ENCODE measurements at places on chromosomes 1 and 21. TPM values are rescaled to one million over a fixed set of nuclear protein-coding genes. Genes with fewer than 3 reads are reported as not detected.
A peak's percentile ranks its signal among the peaks of the same experiment; 100 is the strongest.

Gene SPTA1
- total RNA-seq = 0.02 TPM

Gene SAMSN1
- total RNA-seq = 73.0 TPM

DNA sequence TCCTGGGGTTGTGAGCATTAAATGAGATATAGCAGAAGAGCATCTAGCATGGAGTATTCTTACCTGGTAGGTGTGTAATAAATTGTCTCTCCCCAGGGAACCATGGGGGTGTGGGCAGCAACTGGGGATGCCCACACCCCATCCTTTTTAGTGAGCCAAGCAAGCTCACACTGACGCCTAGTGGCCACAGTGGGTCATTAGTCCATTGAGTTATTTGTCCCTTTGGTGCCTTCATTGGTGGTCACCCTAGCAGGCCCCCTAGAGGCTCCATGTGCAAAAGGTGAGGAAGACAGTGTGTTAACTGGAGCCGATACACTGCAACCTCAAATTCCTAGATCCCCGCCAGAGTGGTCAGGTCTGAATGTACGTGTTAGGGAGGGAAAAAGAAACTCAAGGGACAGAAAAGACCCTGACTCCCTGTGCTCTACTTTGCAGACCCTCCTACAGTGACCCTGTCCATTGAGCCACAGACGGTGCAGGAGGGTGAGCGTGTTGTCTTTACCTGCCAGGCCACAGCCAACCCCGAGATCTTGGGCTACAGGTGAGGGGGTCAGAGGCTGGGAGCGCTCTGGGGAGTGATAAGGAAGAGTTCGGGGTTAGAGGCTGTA lies 93.3 kb upstream of the CD1D start:
- no peaks in the 10 kb centered on the region for H3K27me3 ChIP-seq
- H3K36me3 ChIP-seq = no peaks in the 10 kb centered on the region
- no peak overlapping the region for H3K27ac ChIP-seq
- H3K4me1 ChIP-seq = no peaks in the 10 kb centered on the region
- no peak for DNase-seq

Gene MAP1LC3C
- total RNA-seq = not detected

DNA sequence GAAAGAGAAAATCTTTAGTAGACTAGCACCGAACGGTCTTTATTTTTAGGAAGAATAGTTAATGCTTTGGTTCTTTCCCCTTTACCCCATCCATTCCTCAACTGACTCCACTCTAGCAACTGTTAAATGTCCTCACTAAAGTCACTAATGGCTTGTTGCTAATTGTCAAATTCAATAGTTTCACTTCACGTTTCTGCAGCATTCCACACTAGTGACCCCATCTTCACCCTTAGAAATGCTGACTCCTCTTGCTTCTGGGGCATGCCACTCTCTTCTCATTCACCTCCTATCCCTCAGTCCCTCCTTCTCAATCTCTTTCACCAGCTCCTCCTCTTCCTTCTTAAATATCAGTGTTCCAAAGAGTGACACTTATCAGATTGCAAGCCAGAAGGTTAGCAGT lies 19.4 kb upstream of the CADM3 start:
- H3K4me3 ChIP-seq = no peak overlapping the region
- H3K4me1 ChIP-seq = no peaks in the 10 kb centered on the region
- H3K27me3 ChIP-seq = peaks cover 15% of the 10 kb centered on the region
- DNase-seq = no peak

Gene SEC16B
- total RNA-seq = not detected

Gene SUSD4
- 0.34 TPM for total RNA-seq

Gene KCNE1
- total RNA-seq = 0.46 TPM

DNA sequence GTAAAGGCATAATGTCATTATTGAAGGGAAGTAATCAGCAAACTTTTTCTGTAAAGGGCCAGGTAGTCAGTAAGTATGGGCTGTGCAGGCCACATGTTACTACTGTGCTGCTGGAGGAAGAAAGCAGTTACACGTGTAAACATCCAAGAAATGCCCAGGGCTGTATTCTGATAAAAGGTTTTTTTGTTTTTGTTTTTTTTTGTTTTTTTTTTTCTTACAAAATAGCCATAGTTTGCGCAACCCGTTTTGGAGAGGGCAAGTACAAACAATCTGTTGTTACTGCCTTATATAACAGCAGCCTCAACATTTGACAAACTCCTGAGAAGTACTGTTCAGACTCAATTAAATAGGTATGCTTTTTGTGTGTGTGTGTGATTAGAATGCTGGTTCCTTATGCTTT lies 26.7 kb upstream of the MTMR11 start:
- peaks cover 19% of the 10 kb centered on the region for H3K4me1 ChIP-seq
- no peak overlapping the region for H3K4me3 ChIP-seq
- no peak for DNase-seq
- peaks cover 55% of the 10 kb centered on the region for H3K36me3 ChIP-seq
- H3K27ac ChIP-seq = no peak overlapping the region

- H3K4me3 ChIP-seq = no peak overlapping the region
- no peak for DNase-seq
Observed at GRCh38 chr1:95263450-95263849, 29.4 kb downstream of the RWDD3 start.

- H3K36me3 ChIP-seq = peaks cover 41% of the 10 kb centered on the region
- H3K27me3 ChIP-seq = no peaks in the 10 kb centered on the region
- peaks cover 32% of the 10 kb centered on the region for H3K4me1 ChIP-seq
- H3K4me3 ChIP-seq = no peak overlapping the region
- no peak for DNase-seq
- H3K27ac ChIP-seq = peak overlapping the region; percentile 52
Observed at GRCh38 chr1:1826356-1827088, 48.3 kb upstream of the NADK start.

GRCh38 chr1:151568626-151569088 lies 28.5 kb downstream of the TUFT1 start:
- H3K4me1 ChIP-seq = peaks cover 5% of the 10 kb centered on the region
- no peaks in the 10 kb centered on the region for H3K27me3 ChIP-seq
- H3K36me3 ChIP-seq = no peaks in the 10 kb centered on the region
- H3K27ac ChIP-seq = no peak overlapping the region
- no peak overlapping the region for H3K4me3 ChIP-seq

GRCh38 chr1:23930861-23931490 lies 17.8 kb upstream of the CNR2 start:
- no peak overlapping the region for H3K4me3 ChIP-seq
- H3K36me3 ChIP-seq = no peaks in the 10 kb centered on the region
- no peak for DNase-seq
- no peaks in the 10 kb centered on the region for H3K4me1 ChIP-seq

DNA sequence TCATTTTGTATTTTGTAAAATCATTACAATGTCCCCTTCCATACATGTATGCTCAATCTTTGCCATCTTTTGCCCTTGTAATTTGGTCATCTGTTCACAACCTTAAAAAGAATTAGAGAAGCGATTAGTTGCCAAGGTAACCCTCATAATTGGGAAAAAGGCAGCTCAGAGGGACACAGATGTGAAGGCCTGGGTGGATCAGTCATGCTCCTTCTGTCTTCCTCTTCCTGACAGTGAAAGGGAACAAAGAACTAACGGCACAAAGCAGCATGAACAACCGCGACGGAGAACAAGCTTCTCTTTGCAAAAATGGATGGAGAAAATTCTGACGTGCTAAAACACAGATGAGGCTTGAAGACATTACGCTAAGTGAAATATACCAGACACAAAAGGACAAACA lies 78.7 kb upstream of the COG2 start:
- H3K4me1 ChIP-seq = peaks cover 4% of the 10 kb centered on the region
- no peaks in the 10 kb centered on the region for H3K36me3 ChIP-seq
- H3K27ac ChIP-seq = no peak overlapping the region
- no peak for DNase-seq
- peaks cover 12% of the 10 kb centered on the region for H3K27me3 ChIP-seq

GRCh38 chr1:66395202-66396061 lies 138.5 kb upstream of the SGIP1 start:
- H3K36me3 ChIP-seq = no peaks in the 10 kb centered on the region
- no peaks in the 10 kb centered on the region for H3K27me3 ChIP-seq
- DNase-seq = no peak

GRCh38 chr21:18023157-18023556 lies 204.0 kb upstream of the C21orf91 start:
- no peak overlapping the region for H3K27ac ChIP-seq
- no peaks in the 10 kb centered on the region for H3K4me1 ChIP-seq
- no peak for DNase-seq
- no peak overlapping the region for H3K4me3 ChIP-seq
- H3K36me3 ChIP-seq = no peaks in the 10 kb centered on the region
- no peaks in the 10 kb centered on the region for H3K27me3 ChIP-seq

- no peak for DNase-seq
- no peak overlapping the region for H3K4me3 ChIP-seq
- H3K27ac ChIP-seq = no peak overlapping the region
Observed at GRCh38 chr21:19853709-19854575, 1144.3 kb upstream of the NCAM2 start.

Gene ERICH3
- total RNA-seq = not detected

GRCh38 chr1:201728731-201729130 lies 100.2 kb upstream of the IPO9 start:
- no peaks in the 10 kb centered on the region for H3K4me1 ChIP-seq
- H3K27ac ChIP-seq = no peak overlapping the region
- DNase-seq = no peak
- no peaks in the 10 kb centered on the region for H3K36me3 ChIP-seq

- DNase-seq = no peak
- H3K4me1 ChIP-seq = no peaks in the 10 kb centered on the region
- H3K27me3 ChIP-seq = no peaks in the 10 kb centered on the region
- H3K36me3 ChIP-seq = no peaks in the 10 kb centered on the region
- H3K27ac ChIP-seq = no peak overlapping the region
Observed at GRCh38 chr21:28325618-28326017, 667.1 kb downstream of the LTN1 start.

DNA sequence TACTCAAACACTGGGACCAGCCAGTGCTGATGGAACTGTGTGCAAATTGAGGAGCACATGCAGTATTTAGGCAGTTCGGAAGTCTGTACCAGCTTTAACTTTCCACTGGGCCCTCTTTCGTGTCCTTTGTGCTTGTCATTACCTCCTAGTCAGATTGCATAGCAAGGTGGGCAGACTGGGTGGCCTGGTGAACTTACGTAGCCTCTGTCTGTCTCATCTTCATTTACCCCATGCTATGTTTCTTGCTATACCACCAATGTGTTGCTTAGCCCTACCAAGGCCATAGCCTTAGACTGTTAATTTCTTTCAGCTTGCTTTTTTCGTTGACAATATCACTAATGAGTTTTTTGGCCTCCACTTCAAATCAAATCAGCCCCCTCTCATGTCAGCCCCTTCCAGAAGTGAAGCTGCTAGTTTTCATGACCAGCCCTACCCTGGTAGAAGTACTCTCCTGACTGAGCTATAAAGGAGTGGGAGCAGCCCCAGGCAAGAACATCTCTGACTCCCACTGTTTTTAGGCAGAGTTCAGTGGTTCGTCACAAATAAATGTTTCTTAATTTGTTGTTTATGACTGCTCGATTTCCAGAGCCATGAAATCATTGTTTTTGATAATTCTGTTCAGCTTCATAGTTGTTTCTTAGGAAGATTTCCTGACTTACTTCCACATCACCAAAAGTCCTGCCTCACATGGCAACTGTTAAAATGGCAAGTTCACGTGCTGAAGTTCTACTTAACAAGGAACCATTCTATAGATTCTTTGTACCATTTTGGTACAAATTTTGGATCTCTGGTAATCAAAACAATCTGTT lies 19.3 kb downstream of the PRKACB start:
- H3K36me3 ChIP-seq = peaks cover 13% of the 10 kb centered on the region
- no peaks in the 10 kb centered on the region for H3K27me3 ChIP-seq
- no peak for DNase-seq
- H3K4me1 ChIP-seq = peaks cover 46% of the 10 kb centered on the region

GRCh38 chr1:245475961-245476516 lies 321.3 kb downstream of the KIF26B start:
- no peak for DNase-seq
- H3K4me1 ChIP-seq = no peaks in the 10 kb centered on the region
- no peaks in the 10 kb centered on the region for H3K36me3 ChIP-seq
- H3K27ac ChIP-seq = no peak overlapping the region
- no peak overlapping the region for H3K4me3 ChIP-seq
- H3K27me3 ChIP-seq = no peaks in the 10 kb centered on the region

DNA sequence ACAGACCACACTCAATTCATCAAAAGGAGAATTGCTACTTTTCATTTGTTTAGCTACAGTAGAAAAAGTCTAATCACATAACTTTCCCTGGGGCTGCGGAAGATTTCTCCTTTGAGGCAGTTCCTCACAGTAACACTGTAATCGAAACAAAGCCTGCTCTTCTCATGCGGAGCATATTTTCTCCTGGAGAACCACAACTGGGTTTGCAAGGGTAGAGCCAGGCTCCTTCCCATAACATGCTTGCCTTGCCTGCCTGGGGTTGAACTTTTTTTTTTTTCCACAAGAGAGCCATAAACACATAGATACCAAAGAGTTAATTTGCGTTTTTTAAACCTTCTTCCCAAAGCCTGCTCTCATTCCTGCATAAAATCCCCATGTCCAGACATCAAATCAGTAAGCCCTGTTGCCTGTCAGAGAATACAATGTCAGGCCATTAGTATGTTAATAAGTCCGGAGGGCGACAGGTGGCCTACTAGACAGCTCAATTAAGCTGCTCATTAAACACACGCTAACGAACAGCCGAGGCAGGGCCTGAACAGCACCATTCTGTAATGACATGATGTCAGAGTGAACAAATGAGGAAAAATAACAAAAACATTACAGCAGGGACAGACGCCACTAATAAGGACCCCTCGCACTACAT lies 107.1 kb upstream of the OLIG2 start:
- peaks cover 21% of the 10 kb centered on the region for H3K4me1 ChIP-seq
- peaks cover 13% of the 10 kb centered on the region for H3K27me3 ChIP-seq
- no peaks in the 10 kb centered on the region for H3K36me3 ChIP-seq
- no peak for DNase-seq
- H3K27ac ChIP-seq = no peak overlapping the region

Gene CRYBG2
- 0.98 TPM for total RNA-seq

GRCh38 chr1:233440951-233441401 lies 113.5 kb downstream of the MAP3K21 start:
- peaks cover 2% of the 10 kb centered on the region for H3K4me1 ChIP-seq
- H3K36me3 ChIP-seq = no peaks in the 10 kb centered on the region
- DNase-seq = no peak

Gene ACKR1
- total RNA-seq = not detected

DNA sequence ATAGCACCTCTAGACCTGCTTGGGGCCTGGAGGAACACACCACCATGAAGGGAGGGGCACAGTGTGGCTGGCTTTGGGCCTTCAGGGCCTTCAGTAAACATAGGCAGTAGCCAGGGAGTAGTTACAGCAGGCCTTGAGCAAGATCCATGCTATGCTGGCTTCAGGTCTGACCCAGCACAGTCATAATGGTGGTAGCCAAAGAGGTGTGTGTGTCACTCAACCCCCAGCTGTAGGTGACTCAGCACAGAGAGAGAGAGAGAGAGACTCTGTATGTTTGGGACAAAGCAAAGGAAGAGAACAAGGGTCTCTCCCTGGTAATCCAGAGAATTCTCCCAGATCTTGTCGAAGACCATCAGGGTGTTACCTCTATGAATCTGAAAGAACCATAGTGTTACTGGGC lies 250.5 kb upstream of the PKN2 start:
- H3K27me3 ChIP-seq = no peaks in the 10 kb centered on the region
- no peaks in the 10 kb centered on the region for H3K36me3 ChIP-seq
- no peak for DNase-seq
- no peaks in the 10 kb centered on the region for H3K4me1 ChIP-seq
